ENCODE measurements at places on chromosomes 3 and 15.

- DNase-seq = no peak
Observed at GRCh38 chr3:63673111-63673510, 20.6 kb downstream of the SNTN start.

GRCh38 chr3:171248426-171249111 is 211.6 kb downstream of the TNIK start:
- DNase-seq = no peak

GRCh38 chr3:171262431-171262830 is 197.8 kb downstream of the TNIK start:
- DNase-seq = no peak

- DNase-seq = no peak
Observed at GRCh38 chr15:74847432-74847831, 4.5 kb upstream of the ULK3 start.

DNA sequence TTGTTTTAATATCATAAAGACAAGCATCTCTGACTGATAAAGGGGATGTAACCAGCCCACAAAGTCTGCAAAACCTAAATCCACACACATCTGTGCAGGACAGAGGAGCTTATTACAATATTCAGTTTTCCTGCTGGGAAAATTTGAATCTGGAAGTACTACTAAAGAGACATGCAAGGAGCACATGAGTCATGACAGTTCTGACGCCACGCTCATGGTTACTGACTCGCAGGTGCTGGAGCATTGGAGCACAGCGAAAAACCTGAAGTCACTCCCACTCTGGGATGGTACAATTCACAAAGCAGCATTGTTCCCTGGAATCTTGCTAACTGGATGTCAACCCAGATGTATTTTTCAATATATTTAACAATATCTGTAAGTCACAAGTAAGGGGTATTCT is 7.6 kb upstream of the ISL2 start:
- peak; percentile 58 for DNase-seq

GRCh38 chr3:55497250-55497649 is 10.1 kb upstream of the WNT5A start:
- no peak for DNase-seq

GRCh38 chr15:78065284-78065872 is 12.1 kb downstream of the TBC1D2B start:
- DNase-seq = peak; percentile 98

GRCh38 chr15:62390791-62391640 is 225.9 kb upstream of the C2CD4B start:
- DNase-seq = peak; percentile 50

DNA sequence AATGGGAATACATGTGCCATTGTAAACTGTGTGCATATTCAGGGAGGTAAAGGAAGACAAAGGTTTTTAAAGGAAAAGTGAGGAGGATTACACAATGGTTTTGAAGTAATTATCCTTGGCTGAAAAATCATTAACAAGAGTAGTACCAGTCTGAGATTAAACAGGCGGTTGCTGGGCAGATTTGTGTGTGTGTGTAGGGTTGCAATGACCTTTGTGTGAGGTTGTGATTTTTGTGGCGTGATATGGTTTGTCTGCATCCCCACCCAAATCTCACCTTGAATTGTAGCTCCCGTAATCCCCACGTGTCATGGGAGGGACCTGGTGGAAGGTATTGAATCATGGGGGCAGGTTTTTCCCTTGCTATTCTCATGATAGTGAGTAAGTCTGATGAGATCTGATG is 7.0 kb downstream of the DLEC1 start:
- DNase-seq = no peak

GRCh38 chr3:5563537-5564277 is 376.2 kb downstream of the EDEM1 start:
- DNase-seq = no peak

DNA sequence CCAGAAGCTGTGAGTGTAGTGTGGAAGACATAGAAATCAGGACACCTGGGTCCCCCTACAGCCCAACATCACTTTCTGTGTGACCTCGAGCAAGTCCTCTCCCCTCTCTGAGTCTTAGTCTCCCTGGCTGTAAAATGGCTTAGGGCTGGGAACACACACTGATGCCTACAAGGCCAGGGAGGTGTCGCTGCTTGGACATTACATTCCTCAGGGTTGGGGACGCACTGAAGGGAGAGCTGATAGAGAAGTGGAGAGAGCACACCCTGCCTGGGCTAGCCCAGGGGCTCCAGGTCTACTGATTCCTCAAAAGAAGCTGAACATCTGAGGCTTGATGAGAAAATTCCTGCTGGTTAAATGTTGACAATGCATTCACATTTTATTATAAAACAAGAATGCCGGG is 6.3 kb upstream of the ALAS1 start:
- DNase-seq = no peak

- no peak for DNase-seq
Observed at GRCh38 chr3:59698091-59698490, 648.3 kb upstream of the CFAP20DC start.

- DNase-seq = peak; percentile 77
Observed at GRCh38 chr3:156694536-156694935, 20.1 kb downstream of the TIPARP start.

DNA sequence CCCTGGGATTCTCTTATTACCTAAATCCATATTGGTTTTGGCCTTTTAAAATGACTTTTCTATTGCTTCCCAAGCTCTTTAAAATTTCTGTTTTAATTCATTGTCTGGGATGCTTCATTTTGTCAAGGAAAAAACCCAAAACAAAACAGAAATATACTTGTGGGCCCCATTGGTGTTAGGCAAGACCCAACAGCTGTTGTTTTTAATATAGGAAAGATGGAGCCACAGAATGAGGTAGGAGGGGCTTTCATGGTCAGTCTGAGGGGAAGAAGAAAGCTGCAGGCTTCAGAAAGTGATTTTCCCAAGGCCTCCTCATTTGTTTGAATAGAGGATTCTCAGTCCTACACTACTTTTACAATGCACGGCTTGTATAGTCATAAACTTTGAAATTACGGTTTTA is 180.5 kb downstream of the MCTP2 start:
- DNase-seq = no peak

DNA sequence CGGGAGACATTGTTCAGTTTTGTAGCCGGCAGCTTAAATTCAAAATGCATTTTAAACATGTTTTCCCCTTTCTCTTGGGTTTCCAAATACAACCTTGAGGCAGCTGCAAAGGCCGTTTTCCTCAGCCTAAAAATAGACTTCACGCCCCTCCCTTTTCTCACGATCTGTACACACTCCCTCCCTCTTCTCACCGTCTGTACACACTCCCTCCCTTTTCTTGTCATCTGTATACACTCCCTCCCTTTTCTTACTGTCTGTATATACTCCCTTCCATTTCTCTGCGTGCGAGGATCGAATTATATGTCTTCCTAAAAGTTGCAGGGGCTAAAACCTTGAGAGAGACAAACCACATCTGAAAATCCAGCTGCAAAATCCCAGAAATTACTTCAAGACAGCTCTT is 8.9 kb downstream of the MUC4 start:
- no peak for DNase-seq

DNA sequence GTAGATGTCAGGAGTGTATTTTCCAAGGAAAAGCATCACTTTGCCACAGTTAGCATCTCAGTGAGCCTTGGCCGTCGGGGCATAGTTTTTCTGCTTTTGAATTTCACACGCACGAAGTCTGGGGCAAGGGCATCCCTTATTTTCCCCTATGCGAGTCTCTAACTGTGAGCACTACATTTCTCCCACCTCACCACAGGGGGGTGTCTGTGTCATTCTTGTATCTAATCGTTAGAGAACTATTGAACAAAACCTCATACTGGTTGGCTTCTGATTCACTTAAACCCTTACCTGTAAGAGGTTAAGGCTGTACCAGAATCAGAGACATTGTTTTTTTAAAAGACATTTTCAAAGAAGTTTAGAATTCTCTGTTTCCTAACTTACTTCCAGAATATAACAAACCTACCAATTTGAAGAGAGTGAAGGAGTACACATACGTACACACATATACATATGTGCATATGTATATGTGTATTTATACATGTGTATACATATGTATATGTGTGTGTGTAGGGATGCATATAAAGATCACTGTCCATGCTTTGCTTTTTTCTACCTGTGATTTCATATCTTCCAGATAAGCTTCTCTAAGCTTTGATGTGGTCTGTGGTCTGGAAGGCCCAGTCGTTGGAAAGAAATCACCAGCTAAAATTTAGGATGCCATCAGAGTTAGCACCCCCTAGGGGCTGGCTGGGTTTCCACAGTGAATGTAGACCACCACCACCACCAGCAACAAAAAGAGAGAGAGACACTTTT is 49.4 kb downstream of the MYZAP start:
- DNase-seq = peak; percentile 53

GRCh38 chr3:53180305-53181023 is 19.5 kb downstream of the PRKCD start:
- DNase-seq = no peak

- peak; percentile 1 for DNase-seq
Observed at GRCh38 chr15:53869044-53869805, 109.0 kb upstream of the UNC13C start.

- DNase-seq = no peak
Observed at GRCh38 chr3:118799303-118799702, 235.3 kb downstream of the IGSF11 start.

DNA sequence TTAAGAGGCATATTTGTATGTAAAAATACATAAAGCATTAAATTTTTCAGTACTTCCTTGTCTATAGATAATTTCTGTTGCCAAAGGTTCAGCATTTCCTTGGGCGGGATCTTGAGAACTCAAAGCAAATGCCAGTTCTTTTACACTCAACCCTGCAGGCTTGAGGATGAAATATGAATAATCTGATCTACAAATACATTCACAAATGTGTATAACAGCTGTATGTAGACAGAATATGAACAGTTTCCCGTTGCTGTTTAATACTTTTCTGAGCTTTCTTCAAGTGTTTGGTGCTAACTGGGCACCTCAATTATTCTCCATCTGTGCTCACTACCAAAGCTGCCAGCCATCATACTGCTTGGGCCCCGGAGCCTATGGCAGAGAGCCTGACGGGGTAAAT is 661.3 kb downstream of the NLGN1 start:
- DNase-seq = no peak

DNA sequence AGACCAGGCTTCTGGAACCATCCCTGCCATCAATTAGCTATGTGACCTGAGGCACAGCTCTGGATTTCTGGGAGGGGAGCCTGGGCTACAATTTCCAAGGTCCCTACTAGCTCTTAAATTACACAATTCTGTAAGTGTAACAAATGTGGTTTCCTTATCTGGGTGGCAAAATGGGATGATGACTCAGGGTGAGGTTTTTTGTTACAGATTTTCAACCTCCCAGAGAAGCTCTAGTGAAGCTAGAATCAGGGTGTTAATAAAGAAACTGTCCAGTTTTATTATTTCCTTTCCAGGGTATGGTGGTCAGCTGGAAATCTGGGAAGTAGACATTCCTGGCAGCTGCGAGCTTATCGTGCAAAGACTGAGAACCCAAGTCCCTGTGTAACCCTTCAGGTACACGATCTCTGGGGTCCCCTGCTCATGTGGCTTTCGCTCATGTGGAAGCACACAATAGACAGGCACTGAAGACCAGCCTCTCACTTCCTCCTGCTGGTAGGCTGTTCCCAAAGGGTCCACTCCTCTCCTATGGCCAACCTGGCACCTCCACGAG is 7.3 kb downstream of the RAB27A start:
- peak; percentile 77 for DNase-seq

DNA sequence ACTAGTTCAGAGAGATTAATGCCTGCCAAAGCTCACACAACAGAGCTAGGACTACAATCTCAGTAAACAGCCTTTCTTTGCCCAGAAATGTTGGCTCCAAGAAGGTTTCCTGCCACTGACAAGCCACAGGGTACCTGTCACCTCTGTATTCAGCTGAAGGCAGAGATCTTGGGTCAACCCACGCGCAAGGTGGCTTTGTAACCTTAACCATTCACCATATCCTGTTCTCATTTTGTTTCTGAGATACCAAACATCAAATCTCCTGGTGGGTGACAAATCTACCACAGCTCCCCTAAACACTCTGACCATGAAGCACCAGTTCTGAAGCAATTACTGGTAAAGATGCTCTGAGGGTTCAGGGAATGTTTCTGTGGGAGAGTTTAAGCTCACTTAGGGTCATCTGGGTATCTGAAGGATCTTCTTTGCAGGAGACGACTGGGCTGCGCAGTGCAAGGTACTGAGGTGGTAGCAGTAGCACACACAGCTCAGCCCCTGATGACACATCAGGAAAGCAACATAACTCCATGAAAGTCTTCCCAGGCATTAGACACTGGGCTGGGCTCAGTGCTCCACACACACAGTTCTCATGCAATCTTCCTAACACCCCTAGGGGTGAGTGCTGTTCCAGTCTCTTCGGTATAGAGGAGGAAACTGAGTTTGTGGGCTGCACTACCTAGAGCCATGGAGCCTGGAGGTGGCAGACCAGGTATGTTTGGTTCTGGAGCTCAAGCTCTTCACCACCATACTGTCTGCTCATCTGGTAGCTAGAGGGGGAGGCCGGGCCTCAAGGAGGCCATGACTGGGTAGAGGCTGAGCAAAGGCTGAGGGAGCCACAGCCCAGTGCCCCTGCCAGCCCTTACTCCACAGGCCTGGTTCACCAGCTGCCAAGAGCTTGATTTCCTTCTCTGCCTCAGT is 7.7 kb downstream of the CXCR6 start:
- DNase-seq = no peak

GRCh38 chr15:90037961-90038631 is 37.0 kb downstream of the ZNF710 start:
- peak; percentile 28 for DNase-seq

GRCh38 chr3:20480786-20481365 is 294.9 kb upstream of the SGO1 start:
- DNase-seq = no peak

- DNase-seq = no peak
Observed at GRCh38 chr15:42621996-42622925, 46.9 kb downstream of the STARD9 start.

GRCh38 chr3:28699283-28699682 is 350.7 kb upstream of the AZI2 start:
- DNase-seq = no peak

- DNase-seq = no peak
Observed at GRCh38 chr3:8371960-8372463, 129.6 kb upstream of the LMCD1 start.

- DNase-seq = no peak
Observed at GRCh38 chr3:46350262-46350565, 3.7 kb upstream of the CCR2 start.

DNA sequence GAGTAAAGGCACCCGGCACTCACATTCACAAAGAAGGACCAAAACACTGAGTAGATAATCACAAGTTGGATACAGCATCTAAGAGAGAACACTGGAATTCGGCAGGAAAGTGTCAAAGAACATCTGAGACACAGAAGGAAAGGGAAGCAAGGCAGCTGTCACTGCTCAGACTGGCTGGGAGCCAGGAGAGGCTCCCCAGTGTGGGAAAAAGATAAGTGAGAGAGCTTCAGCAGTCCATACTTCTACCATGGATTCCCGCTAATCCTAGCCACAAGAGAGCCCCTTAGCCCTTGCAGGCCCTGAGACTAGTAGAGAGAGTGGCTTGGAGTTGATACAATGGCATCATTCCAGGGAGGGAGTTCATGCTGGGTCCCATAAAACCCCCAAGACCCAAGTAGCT is 36.7 kb upstream of the CP start:
- DNase-seq = no peak

GRCh38 chr3:184289426-184289938 is 9.6 kb upstream of the PSMD2 start:
- peak; percentile 71 for DNase-seq

- peak; percentile 7 for DNase-seq
Observed at GRCh38 chr3:177516158-177517011, 319.1 kb upstream of the TBL1XR1 start.

Measured in ELR (cell line).